ENCODE measurements at places on chromosomes 7 and 10.

DNA sequence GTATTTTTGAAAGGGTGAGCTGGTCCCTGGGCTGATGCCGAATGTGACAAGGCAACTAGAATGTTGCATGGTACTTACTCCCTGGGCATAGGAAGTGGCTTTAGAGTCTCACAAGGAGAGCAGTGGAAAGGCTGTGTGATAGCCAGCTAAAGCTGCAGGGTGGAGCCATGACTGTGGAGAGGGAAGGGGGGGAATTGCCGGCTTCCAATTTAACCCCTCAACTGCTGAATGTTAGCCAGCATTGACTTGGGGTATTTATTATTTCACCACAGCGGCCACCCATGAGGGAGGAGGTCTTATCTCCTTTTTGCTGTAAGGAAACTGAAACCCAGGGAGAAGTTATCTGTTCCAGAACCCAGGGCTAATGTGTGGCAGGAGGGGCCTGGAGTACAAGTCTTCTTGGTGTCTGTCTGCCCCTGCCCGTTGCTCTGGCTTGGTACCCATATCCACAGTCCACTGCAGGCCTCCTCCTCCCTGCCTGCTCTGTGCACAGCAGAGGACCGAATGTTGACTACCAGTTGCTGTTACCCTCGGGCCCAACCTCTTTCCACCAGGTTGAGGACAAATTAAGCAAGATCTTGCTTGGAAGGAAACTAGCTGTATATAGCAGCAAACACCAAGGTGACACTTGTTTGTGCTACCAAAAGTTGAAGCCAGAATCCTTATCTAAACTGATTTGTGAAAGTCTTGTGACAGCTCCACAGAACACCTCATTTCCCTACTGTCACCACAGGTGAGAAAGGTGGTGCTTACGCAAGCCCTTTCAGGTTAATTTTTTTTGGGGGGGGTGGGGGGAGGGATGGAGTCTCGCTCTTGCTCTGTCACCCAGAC, 37.6 kb downstream of the WBP1L start:
- DNase-seq: no peak

GRCh38 chr10:58756130-58756719, 243.6 kb downstream of the BICC1 start:
- DNase-seq: no peak

DNA sequence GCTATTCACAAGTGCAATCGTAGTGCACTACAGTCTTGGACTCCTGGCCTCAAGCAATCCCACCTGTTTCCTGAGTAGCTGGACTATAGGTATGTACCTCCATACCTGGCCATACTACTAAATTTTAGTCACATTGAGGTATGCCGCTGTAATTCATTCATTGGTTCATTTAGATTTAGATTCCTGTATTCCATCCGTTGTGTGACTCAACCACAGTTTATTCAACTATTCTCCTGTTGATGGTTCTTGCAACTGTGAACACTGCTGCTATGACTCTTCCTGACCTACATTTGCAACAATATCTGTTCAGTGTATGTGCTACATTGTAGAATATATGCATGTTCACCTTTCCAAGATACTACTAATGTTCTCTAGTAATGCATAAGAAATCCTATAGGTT, 8.0 kb upstream of the ZCCHC24 start:
- DNase-seq: no peak

GRCh38 chr7:90723233-90723632, 127.1 kb downstream of the CDK14 start:
- no peak for DNase-seq

GRCh38 chr10:79230328-79230830, 116.9 kb upstream of the PPIF start:
- no peak for DNase-seq

DNA sequence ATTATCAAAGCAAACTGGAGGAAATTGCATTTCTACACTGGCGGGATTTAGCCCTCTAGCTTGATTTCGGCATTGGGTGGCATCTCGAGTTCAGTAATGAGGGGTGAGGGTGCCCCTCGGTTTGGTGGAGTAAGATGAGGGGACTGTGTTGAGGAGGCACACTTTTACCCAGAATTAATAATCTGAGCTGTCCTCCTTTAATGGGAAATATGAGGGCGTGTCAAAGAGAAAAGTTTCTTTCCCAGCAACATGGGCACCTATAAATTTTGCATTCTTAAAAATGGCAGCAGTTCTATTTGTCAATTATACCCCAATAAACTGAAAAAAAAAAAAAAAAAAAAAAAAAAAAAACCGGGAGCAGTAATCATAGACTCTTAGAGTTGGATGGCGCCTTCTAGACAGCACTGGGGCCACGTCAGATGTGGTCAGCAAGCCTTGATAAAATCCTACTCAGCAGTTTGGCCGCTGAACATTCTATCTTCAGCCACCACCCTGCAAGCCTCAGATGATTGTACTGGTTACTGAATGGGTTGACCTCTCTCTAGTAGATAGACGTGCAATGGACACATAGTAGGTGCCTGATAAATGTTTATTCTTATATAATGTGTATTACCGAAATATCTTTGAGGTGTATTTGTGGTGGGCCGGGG, 931 bp downstream of the PAPSS2 start:
- DNase-seq: no peak

- no peak for DNase-seq
These were observed 60.8 kb upstream of the OIT3 start for GRCh38 chr10:72832701-72833100.

GRCh38 chr7:2138146-2138765, 94.5 kb downstream of the MAD1L1 start:
- DNase-seq: peak; percentile 88

GRCh38 chr7:16726189-16726588, 27.4 kb upstream of the TSPAN13 start:
- no peak for DNase-seq

- no peak for DNase-seq
These were observed 1506.2 kb upstream of the LRRTM3 start for GRCh38 chr10:65419629-65420028.

DNA sequence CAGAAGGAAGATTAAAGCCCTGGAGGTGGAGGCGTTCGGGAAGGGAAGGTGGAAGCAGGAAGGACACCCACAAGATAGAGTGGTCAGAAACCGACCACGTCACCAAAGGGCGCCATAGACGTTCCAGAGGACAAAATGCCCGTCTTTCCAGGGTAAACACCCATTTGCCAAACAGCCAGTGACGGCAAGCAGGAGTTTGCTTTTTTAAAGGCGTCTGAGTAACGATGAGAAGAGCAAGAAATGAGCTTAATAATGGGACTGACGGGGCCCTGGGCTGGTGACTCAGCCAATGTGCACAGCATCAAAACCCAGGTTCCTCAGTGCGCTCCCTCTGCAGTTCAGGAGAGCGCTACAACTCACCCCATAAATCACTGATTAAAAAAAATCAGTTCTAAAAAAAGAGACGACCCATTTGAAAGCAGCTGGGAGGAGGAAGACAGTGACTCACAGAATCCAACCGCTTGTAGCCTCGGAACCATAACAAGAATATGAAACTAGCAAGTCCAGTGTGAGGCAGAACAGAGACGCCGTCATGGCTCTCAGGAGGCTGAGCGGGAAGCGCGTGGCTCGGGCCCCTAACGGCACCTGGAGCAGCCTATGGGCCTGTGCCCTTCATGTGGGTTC, 5.9 kb downstream of the DIP2C start:
- no peak for DNase-seq

- no peak for DNase-seq
These were observed 109.1 kb downstream of the LMBR1 start for GRCh38 chr7:156783864-156784263.

GRCh38 chr10:17645621-17646345, 1.8 kb downstream of the STAM start:
- DNase-seq: no peak

DNA sequence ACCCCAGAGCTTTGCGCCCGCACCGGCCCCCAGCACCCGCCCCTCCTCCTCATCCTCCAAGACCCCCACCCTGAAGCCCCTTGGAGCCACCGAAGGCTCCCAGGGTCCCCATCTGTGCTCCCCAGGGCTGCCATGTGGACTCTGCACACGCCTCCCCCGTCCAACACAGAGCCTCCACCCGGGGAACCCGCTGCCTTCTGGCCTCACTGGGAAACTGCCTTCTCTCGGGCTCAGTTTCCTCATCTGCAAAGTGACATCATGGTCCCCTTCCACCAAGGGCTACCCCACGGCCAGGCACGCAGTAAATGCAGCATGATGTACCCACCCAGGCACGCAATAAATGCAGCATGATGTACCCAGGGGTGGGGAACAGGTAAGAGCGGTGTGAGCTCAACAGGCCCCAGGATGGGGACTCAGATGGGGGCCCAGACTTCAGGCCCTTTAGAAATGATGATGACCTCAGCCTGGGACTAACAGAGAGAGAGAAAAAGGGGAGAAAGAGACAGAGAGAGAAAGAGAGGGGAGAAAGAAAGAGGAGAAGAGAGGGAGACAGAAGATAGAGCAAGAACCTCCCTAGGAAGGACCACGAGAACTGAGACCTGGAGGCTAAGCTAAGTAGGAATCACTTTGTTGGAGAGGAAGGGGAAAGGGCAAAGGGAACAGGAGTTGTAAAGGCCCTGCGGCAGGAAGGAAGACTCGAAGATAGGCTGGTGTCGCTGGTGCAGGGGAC, 2.5 kb upstream of the MICALL2 start:
- no peak for DNase-seq

DNA sequence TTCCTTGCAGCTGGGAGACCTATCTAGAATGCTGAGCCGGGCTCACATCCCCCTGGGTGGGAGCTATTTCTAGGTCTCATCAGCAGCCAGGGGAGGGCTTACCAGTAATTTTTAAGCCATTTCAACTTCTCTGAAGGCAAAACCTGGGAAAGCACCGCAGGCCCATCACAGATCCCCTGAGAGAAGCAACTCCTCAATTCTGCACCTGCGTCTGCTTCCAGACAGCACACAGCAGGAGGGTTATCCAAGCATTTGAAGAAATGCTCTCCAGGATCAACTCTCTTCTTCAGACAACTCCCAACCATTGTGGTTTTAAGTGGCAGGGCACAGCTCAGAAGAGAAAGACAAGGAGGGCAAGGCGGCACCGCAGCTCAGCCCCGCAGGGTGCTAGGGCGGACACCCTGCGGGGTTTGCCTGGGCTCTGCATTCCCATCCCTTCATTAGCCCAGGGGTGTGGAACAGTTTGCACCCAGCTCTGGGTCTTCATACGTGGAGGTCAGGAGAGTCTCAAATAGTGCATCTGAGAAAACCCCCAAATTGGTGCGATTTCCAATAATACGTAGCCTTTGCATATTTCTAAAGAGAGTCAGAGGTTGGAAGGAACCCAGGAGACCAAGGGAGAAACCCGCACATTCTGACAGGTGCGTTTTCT, 618.7 kb downstream of the DNAJB6 start:
- no peak for DNase-seq

DNA sequence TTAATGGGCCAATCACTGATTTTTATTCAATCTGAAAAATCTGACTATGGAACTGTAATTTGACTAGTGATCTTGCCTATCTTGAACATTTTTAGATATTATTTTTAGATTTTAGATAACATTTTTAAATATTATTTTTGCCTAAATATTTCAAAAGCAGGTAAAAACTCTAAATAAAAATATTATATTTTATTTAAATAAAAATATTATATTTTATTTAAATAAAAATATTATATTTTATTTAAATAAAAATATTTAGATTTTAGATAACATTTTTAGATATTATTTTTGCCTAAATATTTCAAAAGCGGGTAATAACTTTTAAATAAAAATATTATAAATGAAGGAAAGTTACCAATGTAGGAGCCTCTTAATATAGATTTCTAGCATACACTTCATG, 187.8 kb downstream of the PHF14 start:
- no peak for DNase-seq

- DNase-seq: no peak
These were observed 196.7 kb upstream of the KLF14 start for GRCh38 chr7:130930681-130931080.

DNA sequence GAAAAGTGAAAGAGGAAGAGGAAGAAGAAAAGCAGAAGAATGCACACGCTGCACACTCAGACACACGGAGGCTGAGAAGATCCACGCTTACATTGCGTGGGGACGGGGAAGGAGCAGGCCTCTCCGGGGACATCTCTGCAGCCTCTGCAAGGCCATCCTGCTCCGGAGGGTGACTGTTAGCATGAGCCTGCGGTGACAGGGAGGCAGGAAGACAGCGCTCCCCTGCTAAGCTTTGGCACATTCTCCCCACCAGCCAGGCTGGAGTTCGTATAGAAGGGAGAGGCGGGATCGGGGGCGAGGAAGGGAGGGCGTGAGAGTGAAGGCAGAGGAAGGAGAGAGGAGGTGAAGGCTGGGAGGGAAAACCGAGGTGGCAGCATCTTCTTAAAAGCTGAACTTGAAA, 366.0 kb upstream of the SHH start:
- DNase-seq: no peak

GRCh38 chr7:68206946-68207485, 1210.4 kb downstream of the TYW1 start:
- DNase-seq: no peak

DNA sequence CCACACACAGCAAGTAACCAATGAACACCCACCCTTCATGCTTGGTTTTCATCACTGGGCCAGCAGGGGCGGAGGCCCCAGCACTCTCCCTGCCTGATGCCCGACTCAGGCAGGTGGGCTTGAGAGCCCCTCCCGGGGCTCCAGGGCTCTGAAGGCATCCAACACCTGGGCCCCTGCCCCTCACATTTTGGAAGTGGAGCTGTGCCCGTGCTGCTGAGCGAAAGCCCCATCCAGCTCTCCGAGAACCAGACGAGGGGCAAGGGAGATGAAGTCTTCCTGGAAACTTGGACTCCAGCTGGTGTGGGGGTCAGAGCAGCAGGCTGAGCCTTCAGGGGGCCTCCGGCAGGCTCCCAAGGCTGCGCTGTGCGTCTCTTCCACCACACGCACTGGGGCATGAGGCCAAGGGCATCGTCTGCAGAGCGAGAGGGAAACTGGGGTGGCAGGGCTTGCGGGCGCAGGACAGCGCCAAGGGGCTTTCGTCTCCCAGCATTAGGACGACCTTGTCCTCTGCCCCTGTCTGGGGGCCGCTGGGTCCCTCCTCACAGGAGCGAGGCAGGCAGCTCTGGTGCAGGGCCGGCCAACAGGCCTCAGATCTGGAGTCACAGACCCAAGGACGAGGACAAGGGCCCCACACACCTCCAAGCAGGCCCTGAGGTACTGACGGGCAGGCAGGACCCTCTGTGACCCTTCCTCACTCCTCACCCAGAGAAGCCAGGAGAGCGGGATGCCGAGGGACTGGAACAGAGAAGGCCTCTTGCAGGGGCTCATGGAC, 108.3 kb upstream of the FAM20C start:
- peak; percentile 15 for DNase-seq

DNA sequence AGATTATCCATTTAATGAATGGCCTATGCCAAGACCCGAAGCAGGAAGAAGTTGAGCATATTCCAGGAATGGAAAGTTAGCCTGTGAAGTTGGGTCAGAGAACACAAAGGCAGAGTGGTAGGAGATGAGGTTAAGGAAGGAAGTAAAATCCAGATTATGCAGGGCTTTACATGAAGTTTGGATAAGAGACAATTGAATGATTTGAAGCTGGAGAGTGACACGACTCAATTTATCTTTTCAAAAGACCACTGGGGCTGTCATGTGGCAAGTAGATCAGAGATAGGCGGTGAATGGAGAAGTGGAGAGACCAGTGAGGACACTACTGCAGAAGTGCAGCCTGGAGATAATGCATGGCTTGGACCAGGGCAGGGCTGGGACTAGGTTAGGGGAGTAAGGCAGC, 7.2 kb upstream of the CNOT4 start:
- no peak for DNase-seq

- DNase-seq: no peak
These were observed 215.9 kb downstream of the PARD3 start for GRCh38 chr10:34599026-34599795.

Measured in GM13977 (cell line).